ENCODE measurements at places on chromosomes 2 and 18.

- no peak for DNase-seq
These were observed 110.0 kb upstream of the FZD7 start for GRCh38 chr2:201923436-201924328.

- no peak for DNase-seq
These were observed 31.8 kb upstream of the CABLES1 start for GRCh38 chr18:23103449-23103848.

GRCh38 chr2:11437602-11438001 is 28.4 kb downstream of the E2F6 start:
- DNase-seq = no peak

- no peak for DNase-seq
These were observed 31.5 kb downstream of the SLC25A12 start for GRCh38 chr2:171862501-171862900.

- DNase-seq = no peak
These were observed 876 bp upstream of the CAVIN2 start for GRCh38 chr2:191847764-191848163.

GRCh38 chr2:86298411-86299390 is 38.7 kb downstream of the REEP1 start:
- no peak for DNase-seq

DNA sequence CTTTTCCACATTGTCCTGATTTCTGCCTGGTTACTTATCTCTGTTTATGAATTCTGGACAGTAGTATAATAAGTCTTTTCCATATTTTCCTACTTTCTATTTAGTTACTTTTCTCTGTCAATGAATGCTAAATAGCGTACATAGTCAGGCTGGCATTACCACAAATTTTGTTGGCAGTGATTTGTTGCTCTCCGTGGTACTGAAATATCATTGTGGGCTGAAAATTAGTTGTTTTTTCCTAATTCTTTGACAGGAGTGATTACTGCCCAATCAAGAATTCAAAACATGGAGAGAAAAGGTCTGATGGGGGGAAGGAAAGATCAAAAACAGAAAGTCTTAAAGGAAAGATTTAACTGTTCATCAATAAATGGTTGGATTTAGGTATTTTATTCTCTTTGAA is 7.7 kb upstream of the GALNT13 start:
- no peak for DNase-seq

GRCh38 chr2:88481691-88482336 is 29.3 kb upstream of the FOXI3 start:
- DNase-seq = no peak

DNA sequence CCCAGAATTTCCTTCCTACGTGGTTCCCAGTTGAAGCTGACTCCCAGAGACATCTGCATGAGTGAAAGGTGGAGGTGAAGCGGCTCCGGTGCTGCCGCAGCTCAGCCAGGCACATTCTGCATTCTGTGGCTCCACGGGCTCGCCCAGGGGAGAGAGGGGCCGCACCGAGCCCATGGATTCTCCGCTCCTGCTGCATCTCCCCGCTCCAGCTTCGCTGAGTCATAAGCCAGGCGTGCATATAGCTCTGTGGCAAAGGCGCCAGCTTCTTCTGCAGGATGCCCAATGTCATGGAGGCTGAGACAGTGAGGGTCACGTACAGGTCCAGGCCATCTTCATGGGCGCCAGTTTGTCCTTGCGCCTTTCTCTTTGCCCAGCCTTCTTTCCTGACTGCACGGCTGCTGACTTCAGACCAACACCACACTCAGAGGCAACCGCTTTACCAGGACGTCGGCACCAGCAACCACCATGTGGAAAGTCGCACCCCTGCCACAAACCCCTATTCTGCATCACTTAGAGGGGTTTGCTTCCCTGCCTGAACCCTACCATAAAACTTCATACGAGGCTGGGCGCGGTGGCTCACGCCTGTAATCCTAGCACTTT is 215.7 kb downstream of the MGAT5 start:
- no peak for DNase-seq

DNA sequence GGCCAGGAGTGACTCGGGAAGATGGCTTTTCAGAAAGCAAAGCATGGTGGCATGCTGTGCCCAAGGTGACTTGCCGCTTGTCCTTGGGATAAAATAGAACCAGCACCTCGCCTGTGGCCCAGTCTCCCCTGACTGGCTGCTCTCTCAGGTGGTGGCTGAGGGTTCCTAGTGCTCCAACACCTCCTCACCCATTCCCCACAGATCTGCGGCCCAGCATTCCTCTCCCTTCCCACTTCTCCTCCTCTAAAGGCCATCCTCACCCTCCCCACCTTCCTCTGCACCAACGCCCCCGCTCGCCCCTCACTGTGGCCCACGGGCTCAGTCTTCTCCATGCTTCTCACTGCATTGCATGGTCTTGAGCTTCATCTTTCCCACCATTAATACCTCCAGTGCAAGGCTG is 132.4 kb downstream of the PXDN start:
- no peak for DNase-seq

DNA sequence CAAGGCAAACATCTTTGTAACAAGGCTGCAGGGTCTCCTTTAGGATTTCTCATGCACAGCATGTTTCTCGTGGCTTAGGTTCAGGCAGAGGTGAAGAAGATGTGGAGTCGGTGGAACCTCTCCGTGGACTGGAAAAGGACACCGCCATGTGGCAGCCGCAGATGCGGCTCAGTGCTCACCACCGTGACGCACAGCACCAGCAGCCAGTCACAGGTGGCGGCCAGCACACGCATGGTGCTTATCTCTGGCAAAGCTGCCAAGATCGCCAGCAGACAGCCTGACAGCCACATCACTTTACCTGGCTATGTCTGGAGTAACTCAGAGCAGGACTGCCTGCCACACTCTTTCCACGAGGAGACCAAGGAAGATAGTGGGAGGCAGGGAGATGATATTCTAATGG is 86.6 kb downstream of the PTH2R start:
- no peak for DNase-seq

DNA sequence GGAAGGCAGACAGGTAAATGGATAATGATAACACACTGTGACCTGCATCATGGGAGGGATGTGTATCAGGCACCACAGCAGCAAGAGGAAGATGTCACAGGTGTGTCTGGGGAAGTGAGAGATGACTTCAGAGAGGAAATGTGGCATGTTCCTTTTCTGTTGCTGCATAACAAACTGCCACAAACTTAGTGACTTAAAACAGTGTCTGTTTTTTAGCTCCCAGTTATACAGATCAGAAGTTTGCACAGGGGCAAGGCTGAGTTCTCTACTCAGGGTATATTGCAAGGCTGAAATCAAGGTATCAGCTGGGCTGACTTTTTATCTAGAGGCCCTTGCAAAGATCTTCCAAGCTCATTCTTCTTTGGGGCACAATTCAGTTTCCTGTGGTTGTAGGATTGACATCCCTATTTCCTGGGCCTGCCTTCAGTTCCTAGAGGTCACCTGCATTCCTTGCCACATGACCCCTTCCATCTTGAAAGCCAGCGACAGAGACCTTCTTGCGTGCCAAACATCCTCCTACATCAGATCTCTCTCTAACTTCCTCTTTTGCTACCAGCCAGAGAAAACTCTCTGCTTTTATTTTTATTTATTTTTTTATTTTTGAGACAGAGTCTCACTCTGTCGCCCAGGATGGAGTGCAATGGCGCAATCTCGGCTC is 2.1 kb upstream of the MAP3K2 start:
- no peak for DNase-seq

DNA sequence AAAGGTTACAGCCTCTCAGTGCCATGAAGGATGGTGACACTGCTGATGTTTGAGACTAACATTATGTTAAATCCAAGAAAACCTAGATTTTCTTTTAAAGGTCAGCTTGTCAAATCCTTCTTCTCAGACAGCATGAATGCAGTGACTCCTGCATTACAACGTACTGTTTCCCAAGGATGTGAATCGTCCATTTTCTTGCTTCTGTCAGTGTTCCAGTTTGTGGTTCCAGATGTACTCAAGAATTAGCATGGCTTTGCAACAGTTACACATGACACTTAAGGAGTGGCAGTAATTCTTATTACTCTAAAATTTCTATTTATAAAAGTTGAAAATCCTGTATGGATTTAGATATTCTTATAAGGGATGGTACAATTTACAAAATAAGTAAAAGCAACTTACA is 1.5 kb upstream of the TTC39C start:
- DNase-seq = no peak

- no peak for DNase-seq
These were observed 118.4 kb downstream of the PKP4 start for GRCh38 chr2:158575051-158575635.

DNA sequence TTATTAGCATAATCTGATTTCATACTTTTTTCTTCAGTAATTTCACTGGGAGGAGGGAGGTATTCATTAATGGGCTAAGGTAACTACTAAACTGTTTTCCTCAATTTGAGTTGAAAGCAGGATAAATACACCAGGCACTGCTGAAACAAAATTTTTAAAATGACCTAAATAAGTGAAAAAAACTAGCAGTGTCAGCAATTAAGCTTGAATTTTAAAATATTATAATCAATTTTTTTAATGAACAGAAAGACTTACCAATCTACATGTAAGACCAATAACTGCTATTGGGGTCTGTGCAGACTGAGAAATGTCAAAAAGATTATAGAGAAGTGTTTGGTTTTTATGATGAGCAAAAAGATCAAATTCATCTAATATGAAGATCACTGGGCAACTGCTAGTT is 68.4 kb downstream of the ORC4 start:
- DNase-seq = no peak

DNA sequence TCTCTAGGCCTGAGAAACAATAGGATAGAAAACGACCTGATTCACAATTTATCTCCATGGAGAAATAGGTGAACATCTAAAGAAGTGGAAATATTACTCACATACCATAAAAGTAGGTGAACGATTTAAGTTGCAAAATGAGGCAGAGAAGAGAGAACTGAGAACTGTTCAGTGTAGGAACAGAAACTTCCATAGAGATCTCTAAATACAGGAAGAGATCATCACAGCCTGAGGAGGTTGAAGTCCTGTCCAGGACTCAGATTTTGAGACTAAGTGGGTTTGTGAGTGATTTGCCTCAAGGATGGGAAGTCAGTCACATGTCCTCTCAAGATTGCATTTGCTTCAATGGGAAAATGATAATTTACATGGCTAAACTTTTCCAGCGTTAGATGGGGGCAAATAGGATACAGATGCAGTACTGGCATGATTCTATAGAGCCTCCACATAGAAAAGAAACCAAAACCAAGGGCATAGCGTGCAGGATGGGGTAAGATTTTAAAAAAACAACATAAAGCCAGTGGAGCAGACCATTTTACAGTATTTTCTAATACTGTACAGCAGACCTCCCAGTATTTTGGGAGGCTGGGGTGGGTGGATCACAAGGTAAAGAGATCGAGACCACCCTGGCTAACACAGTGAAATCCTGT is 68.8 kb downstream of the MEP1B start:
- no peak for DNase-seq

DNA sequence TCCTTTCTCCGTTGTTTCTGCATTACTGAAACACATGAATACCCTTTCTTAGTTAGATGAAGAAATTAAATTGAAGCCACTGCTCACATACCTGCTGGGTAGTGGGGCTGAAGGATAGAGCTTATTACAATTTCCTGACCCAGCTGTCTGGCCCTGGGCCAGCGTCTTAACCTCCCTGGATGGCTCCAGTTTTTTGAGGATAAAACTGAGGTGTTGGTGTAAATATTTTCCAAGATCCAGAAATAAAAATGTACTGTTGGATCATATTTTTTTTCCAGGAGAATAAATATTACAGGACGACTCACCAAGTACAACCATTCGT is 3.5 kb downstream of the RNF144A start:
- DNase-seq = no peak

DNA sequence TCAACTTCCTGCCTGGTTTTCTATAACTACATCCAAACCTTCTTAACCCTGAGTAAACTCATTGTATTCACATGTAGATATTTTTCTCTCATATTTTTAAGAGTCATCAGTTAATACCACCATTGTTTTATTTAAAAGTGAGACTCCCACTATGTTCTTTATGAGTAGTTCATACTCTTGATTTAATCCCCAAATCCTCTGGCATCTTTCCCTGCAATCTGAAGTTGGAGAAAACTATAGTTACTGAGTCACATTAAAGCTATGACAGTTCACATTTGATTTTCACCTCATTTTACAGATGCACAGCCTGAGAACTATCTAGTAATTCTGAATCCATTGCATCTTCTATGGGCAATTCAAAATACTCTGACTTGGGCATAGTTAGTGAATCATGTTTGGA is 1358.7 kb upstream of the NRXN1 start:
- DNase-seq = no peak

DNA sequence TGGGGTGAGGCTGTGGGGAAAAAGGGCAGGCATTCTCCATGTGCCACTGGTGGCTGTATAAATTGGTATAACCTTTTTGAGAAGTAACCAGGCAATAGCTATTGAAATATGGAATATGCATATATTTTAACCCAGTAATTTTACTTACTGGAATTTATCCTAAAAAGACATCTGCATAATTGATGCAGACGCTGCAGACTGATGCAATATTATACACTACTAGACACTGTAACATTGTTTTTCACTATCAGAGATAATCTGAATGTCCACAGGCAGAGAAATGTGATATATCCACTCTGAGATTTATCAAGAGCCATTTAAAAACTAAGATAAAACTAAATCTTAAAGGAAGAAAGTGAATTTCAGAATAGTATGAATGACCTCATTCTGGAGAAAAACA is 14.7 kb downstream of the THOC1 start:
- DNase-seq = no peak

GRCh38 chr2:105181282-105181681 is 60.3 kb upstream of the GPR45 start:
- no peak for DNase-seq

DNA sequence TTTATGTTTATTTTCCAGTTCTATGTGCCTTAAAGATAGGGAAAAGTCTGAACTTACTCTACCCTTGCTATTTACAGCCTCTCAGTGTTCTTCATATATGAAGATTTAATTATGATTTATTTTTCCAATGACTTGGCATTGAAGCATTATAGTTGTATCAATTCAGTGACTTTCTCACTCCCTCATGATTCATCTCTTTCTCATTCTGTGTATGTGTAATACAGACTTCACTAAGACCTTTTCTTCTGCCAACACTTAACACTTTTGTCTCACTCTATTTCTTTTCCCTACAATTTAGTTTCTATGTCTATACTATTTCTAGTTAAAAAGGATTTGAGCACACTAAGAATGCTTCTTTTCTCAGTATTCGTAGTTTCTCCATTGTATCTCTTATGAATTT is 1470.3 kb upstream of the ACVR2A start:
- DNase-seq = no peak

GRCh38 chr18:227902-228301 is 39.9 kb downstream of the THOC1 start:
- DNase-seq = no peak

DNA sequence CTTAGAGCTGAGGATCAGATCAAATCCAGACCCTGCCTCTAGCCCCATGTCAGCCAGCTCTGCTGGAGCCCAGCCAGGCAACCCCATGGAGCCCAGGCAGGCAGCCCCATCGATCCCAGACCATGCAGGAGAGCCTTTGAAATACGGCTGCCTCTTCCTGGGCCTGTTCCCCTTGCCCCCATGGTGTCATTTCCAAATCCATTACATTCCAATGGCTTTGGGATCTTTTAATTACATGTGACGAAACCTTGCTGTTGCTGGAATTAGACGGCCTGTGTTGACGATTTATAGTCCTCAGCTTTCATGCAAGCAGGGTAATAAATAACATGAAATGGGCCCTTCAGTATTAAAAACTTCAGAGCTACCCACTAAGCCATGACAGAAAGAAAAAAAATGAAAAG is 75.8 kb upstream of the SLC14A2 start:
- no peak for DNase-seq

Measured in stimulated activated CD8-positive, alpha-beta memory T cell treated with anti-CD3 and anti-CD28 coated beads, Interleukin-15, amount 100 ng/mL, for 24 hours (primary cell).